Immature natural killer cell (primary cell): ENCODE measurements at places on chromosomes 11 and 22. TPM values are rescaled to one million over a fixed set of nuclear protein-coding genes. Genes with fewer than 3 reads are reported as not detected.

Gene MMP27
- not detected for polyA plus RNA-seq

Gene GAB4
- polyA plus RNA-seq, result 0.08 TPM

GRCh38 chr11:106098893-106099553 is 21.6 kb downstream of the AASDHPPT start:
- DNase-seq, result no peak

GRCh38 chr11:127677660-127678425 is 677.3 kb upstream of the KIRREL3 start:
- no peak for DNase-seq

- DNase-seq, result no peak
Observed at GRCh38 chr11:102727890-102728289, 3.1 kb upstream of the MMP8 start.

Gene LSP1
- 767 TPM for polyA plus RNA-seq

DNA sequence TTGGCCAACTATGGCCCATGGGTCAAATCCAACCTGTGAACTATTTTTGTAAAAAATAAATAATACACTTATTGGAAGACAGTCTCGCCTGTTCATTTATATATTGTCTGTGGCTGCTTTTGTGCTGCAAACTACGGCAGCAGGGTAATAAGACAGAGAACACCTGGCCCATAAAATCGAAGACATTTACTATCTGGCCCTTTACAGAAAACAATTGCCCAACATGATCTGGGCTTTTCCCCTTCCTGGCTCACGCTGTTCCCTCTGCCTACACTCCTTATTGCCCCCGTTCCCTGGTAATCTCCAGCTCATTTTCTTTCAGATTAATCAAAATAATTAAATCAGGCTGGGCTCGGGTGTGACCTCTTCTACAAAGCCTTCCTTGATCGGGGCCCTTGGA is 5.6 kb downstream of the PLAAT2 start:
- DNase-seq, result no peak

- DNase-seq, result no peak
Observed at GRCh38 chr11:3030289-3031070, 26.7 kb downstream of the CARS1 start.
